Activated CD4-positive, alpha-beta T cell treated with anti-CD3 and anti-CD28 coated beads, Interleukin-2, amount 10 ng/mL, durations not matched to agents 7 days and 5 days (primary cell): ENCODE measurements at places on chromosomes 5 and 9. TPM values are rescaled to one million over a fixed set of nuclear protein-coding genes. Genes with fewer than 3 reads are reported as not detected.

GRCh38 chr9:131263701-131264100, 12.6 kb downstream of the FAM78A start:
- DNase-seq, result no peak

The MARCOL gene
- not detected for total RNA-seq

- DNase-seq, result no peak
Observed at GRCh38 chr5:173835131-173835530, 53.0 kb upstream of the CPEB4 start.

DNA sequence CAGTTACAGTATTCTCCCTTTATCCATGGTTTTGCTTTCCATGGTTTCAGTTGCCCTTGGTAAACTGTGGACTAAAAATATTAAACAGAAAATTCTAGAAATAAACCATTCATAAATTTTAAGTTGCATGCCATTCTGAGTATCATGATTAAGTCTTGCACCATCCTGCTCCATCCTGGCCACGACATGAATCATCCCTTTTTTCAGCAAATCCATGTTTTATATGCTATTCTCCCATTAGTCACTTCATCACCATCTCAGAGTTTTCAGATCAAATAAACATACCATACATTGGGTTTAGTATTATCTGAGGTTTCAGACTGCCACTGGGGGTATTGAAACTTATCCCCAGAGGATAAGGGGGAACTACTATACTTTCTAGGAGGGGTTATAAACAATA, 234.4 kb upstream of the ATP10B start:
- no peak for DNase-seq

The WASHC1 gene
- 13.7 TPM for total RNA-seq

- no peak for DNase-seq
Observed at GRCh38 chr5:135850231-135850630, 15.8 kb downstream of the SLC25A48 start.

- DNase-seq, result peak; percentile 29
Observed at GRCh38 chr9:32524892-32525708, 896 bp downstream of the RIGI start.

DNA sequence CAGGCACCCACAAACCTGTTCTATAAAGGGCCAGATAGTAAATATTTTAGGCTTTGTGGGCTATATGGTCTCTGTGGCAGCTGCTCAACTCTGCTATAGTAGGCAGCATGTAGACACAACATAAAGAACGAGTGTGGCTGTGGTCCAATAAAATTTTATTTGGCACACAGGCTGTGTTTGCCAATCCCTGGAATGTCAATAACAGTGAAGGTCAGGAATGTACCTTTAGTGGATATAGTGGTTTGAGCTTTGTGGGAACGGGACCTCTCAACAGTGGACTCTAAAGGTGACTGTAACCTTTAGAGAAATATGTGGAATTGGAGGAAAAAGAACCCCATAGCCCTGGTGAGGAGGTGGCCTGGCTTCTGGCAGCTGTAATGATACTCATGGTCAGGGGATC, 145.2 kb downstream of the MAST4 start:
- no peak for DNase-seq

- DNase-seq, result no peak
Observed at GRCh38 chr5:1756481-1756880, 43.2 kb downstream of the MRPL36 start.

DNA sequence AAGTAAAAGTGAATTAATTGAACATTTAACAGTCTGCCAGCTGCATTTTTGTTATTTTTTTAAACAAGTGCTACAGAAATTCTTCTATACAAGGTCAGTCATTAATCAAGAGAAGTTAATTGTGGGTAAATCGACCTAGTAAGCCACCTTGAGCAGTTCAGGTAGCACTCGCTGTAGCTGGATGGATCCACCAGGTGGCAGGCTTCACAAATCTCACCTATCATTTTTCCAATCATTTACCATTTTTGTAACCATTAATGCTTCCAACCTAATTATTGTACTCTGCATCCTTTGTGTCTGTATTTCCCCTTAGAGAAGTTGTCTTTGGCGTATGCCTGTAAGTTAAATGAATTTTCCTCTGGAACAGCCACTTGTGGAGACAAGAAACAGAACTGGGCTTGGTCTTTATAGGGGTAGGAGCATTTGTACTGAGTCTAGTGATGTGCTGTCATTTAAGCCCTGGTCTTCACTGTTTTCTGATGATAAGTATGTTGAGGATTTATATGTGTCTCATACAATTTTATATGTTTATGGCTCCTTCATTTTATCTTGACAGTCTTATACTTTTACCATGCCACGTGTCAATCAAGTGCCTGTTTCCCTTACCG, 39.5 kb downstream of the CD180 start:
- DNase-seq, result peak; percentile 58

- DNase-seq, result no peak
Observed at GRCh38 chr5:177025101-177025601, 2.7 kb downstream of the ZNF346 start.

- no peak for DNase-seq
Observed at GRCh38 chr9:2839040-2839439, 4.9 kb downstream of the PUM3 start.

The HTR4 gene
- total RNA-seq, result not detected

The IFNB1 gene
- not detected for total RNA-seq

DNA sequence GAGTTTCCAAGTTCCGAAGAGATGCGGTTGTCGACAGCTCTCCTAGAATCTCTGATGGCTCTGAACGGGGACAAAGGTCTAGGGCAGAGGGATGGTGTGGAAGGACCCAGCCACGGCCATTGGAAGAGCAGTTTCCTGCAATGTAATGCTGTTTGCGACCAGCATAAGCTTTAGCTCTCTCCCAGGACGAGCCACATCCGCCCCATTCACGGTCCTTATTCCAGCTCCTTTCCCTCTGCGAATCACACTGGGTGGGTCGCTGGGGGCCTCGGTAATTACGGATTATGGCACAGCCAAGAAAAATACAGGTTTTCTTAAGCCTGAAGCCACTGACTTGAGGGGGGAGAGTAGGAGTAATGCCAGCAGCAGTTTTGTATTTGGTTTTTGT, 22.7 kb downstream of the ANXA2R start:
- DNase-seq, result peak; percentile 46

- DNase-seq, result peak; percentile 17
Observed at GRCh38 chr9:92378865-92379560, 25.4 kb downstream of the OGN start.

DNA sequence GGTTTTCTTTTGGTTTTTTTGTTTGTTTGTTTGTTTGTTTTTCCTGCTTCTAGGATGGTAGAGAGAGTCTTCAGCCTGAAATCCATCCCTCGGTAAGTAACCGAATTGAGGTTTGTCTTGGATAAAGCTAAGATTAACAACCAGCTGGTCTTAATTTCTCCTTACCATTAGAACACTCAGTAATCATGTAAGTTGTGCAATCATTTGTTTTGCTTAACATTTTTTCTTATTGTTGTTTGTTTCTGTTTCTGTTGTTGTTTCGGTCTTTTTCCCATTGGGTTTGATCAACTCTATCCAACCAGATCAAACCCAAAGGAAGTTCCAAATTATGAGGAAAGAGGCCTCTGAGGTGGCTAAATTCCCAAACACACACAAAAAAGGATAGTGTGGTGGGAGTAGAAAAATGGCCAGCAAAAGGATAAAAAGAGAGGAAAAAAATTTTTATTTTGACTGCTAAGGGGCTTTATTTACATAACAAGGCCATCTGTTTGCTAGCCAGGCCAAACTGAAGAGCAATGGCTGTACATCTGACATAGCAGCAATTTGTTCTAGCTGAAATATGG, 49.6 kb upstream of the ANKRD31 start:
- DNase-seq, result no peak

GRCh38 chr5:168219515-168220410, 71.7 kb upstream of the WWC1 start:
- peak; percentile 67 for DNase-seq

DNA sequence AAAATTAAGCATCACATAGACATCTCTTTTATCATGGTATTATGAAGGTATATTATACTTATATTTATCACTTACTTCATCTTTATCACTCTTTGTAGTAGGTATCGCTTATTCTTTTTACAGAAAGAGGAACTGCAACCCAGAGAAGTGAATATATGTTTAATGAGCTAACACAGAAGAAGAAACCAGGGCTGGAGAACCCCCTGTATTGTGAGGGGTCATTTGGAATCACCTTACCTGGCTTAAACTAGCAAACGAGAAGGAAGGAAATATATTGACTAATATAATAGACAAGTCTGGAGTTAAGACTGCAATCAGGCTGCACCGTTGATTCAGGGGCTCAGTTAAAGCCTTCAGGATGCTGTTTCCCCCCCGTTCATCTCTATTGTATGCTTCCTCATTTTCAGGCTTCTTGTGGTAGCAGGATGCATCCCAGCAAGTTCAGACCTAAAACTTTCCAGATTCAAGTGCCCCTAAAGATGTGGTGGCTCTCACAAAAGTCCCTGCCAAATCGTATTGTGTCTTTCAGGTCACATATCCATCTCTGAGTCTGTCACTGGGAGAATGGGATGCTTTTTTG, 146.4 kb downstream of the GCNT1 start:
- DNase-seq, result no peak

- no peak for DNase-seq
Observed at GRCh38 chr9:124482431-124483031, 24.7 kb downstream of the NR5A1 start.

GRCh38 chr9:22683700-22684075, 237.1 kb downstream of the DMRTA1 start:
- no peak for DNase-seq

The SNX30 gene
- 7.4 TPM for total RNA-seq

DNA sequence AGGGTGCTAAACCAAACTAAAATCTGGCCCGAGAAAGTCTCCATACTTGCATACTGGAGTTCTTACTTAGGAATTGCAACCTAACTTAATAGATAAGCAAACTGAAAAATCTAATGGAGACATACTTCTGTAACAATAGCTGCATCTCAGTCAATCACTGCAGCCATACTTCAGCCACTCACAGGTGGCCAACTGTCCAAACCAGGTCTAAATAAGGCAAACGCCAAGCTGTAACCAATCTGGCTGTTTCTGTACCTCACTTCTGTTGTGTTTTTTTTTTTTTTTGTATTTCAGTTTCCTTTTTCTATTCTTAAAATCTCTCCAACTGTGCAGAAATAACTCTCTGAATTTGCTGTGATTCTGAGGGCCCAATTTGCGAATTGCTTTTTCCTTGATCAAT, 4.4 kb upstream of the NDUFB6 start:
- no peak for DNase-seq
